Hematopoietic multipotent progenitor cell treated with erythropoietin and hydrocortisone succinate and interleukin-3 and kit ligand, for 17 days (in vitro differentiated cells): ENCODE measurements at places on chromosomes 4 and X.

GRCh38 chr4:3331511-3332394 lies 38.9 kb downstream of the RGS12 start:
- DNase-seq, result no peak

- no peak for DNase-seq
Measured at GRCh38 chrX:96387801-96388200, 296.8 kb upstream of the DIAPH2 start.

DNA sequence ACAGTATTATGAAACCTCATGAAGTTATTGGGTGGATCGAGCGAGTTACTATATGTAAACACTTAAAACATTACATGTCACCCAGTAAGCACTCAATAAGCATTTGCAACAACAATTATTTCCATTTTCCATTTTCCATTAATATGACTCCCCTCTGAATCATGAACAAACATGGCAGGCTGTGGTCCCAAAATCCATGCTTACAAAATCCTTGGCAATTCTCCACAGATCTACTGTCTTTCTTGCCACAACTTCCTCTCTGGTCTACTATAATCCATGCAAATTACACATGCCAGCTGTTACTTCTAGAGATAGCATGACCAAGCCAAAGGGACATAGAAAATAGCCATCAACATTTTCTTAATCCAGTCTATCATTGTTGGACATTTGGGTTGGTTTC lies 22.0 kb downstream of the ASB11 start:
- no peak for DNase-seq

DNA sequence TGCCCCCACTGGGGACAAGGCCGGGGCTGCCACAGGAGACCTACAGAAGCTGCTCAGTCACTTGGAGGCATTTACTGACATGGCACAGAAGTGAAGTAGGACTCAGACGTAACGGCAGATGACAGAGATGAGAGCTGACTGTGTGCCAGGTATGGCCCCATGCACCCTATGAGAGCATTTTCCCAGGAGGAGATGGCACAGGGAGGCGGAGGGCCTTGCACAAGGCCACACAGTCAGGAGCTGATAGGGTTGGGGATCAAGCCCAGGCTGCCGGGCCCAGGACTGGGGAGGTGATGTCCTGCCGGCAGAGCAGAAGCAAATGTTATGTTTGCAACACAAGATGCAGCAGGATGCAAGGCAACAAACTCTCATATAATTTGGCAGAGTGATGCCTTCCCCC lies 34.1 kb downstream of the NAT8L start:
- DNase-seq, result no peak

DNA sequence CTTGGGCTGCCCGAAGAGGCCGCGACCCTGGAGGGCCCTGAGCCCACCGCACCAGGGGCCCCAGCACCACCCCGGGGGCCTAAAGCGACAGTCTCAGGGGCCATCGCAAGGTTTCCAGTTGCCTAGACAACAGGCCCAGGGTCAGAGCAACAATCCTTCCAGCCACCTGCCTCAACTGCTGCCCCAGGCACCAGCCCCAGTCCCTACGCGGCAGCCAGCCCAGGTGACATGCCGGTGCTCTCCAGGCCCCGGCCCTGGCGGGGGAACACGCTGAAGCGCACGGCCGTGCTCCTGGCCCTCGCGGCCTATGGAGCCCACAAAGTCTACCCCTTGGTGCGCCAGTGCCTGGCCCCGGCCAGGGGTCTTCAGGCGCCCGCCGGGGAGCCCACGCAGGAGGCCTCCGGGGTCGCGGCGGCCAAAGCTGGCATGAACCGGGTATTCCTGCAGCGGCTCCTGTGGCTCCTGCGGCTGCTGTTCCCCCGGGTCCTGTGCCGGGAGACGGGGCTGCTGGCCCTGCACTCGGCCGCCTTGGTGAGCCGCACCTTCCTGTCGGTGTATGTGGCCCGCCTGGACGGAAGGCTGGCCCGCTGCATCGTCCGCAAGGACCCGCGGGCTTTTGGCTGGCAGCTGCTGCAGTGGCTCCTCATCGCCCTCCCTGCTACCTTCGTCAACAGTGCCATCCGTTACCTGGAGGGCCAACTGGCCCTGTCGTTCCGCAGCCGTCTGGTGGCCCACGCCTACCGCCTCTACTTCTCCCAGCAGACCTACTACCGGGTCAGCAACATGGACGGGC lies 579 bp downstream of the ABCD1 start:
- DNase-seq, result no peak

DNA sequence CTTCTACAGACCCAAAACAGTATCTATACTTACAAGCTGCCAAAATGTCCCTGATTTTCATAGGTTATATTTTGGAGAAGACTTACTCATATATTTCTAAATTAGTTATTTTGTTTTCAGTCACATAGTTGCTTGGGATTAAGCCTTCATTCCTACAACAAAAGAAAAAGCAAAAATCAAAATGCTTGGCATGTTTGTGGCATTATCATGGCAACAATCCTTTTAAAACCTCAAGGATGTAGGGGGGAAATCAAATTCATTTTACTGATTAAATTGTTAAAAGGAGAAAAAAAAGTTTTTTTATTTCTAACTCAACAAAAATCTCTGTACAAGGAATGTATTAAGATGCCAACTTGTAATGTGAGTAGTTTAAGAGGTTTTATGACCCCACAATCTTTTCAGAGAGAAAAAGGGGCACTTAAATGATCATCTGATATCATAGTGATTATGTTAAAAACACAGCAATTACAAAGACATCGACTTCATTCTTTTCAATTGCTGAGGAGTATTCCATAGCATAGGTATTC lies 23.5 kb downstream of the TXK start:
- no peak for DNase-seq

GRCh38 chr4:8101213-8102075 lies 57.2 kb downstream of the ABLIM2 start:
- DNase-seq, result no peak

- no peak for DNase-seq
Measured at GRCh38 chr4:70688795-70689231, 481 bp downstream of the UTP3 start.

DNA sequence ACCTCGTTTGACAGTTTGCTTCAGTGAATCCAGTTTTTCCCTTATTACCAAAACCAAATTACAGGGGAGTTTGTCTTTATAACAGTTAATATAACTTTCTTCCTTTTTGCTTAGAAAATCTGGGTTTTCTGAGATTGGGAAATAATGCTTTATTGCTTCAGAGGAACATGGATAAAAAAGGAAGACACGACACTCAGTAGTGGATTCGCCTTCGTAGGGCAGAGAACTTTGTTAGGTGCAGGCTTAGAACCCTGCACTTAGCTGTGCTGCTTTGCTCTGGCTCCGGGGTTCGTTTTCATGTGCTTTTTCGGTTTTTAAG lies 188.2 kb downstream of the SOWAHB start:
- DNase-seq, result no peak

DNA sequence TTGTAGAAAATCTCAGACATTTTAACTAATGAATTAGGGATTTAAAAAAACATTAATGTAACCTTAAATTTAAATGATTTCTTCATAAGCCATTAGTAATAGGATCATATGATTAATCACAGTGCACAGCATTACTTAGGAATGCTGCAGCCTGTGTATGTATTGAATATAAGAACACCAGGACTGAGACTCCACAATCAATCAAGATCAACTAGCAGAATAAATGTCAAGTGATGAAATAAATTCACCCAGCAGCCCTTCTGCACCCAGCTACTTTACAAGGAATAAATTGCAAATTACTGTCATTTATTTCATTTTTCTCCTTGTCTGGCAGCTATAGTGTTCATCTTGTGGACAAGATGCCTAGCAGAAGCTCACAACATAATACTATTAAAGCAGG lies 46.5 kb downstream of the NEIL3 start:
- no peak for DNase-seq

DNA sequence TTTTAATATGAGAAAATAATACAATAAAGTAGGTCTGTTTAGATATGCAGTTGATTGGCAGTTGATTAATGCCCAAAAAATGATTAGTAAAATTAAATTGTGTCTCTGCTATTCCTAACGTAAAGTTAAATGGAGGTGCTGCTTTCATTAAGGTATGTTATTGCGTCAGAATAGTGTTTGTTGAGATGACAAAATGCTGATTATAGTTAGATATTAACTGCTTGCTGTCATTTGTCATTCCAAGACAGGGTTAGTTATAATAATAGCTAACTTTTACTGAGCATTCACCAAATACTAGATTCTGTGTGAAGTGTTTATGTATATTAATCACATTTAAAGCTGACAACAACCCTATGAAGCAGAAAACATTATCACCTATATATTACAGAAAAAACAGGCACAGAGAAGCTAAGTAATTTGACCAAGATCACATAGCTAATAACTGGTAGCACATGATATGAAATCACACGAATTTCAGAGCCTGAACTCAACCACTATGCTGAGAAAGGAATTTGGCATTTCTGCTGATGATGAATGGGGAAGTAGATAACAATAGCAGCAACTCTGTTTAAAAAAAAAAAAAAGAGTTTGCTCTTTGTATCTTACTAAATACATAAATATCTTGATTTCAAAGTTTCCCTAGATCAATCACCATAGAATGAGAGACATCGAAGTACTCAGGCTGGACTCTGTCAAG lies 59.7 kb upstream of the WDR44 start:
- no peak for DNase-seq

DNA sequence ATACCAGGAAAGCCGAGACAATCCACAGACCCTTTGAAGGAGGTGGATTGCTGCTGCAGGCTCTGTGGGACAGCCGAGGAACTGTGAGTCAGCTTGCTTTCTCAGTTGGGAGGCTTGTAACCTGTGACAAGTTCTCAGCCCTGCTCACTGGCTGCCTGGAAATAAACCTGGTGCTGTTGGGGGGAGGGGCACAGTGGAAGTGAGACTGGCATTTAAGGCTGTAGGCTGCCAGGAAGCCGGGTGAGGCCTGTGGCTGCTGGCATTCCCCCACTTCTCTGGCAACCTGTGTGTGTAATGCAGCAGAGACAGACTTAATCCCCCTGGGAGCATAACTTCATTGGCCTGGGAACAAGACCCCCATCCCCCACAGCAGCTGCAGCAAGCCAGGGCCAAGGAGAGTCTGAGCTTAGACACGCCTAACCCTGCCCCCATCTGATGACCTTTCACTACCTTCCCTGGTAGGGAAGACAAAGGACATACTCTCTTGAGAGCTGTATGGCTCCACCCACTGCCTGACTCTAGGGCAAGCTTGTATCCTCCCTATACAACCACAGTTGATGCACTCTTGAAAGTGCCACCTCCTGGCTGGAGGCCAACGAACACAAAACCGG lies 64.1 kb downstream of the ALPK1 start:
- DNase-seq, result no peak

DNA sequence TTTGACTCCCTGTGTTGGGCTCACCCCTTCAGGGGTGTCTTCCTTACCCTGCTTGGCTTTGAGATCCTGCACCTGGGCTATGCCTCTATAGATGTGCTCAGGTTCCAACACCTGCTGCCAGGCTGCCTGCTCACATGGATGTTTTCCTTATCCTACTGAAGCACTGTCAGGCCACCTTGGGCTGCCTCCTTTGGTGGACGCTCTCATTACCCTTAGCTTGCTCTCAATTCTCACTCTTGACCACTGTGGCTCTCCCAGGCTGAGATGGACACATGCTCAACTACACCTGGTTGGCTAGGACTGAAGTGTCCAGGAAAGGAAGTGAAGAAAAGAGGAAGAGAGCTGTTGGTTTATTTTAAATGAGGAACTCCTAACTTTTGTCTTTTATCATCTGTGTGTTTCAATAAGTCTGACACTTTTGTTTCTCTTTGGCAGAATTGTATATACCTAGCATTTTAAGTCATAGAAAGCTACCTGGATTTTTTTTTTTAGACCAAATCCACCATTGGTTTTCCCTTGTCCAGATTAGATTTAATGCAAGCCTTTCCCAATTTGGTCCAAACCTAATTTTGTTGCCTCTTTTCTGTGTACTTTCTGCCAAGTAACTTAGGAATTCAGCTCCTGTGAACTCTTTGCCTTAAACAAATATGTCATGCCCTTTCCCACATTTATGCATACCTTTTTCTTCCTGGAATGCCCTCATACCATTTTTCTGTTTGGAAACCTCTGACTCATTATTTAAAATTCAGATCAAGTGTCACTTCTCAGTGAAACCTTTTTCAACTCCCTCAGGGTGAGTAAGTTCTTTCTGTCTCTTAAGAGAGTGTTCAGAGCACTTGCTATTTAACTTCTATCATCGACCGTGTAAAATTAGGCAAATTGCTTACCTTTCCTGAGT lies 175.8 kb downstream of the GC start:
- DNase-seq, result no peak

DNA sequence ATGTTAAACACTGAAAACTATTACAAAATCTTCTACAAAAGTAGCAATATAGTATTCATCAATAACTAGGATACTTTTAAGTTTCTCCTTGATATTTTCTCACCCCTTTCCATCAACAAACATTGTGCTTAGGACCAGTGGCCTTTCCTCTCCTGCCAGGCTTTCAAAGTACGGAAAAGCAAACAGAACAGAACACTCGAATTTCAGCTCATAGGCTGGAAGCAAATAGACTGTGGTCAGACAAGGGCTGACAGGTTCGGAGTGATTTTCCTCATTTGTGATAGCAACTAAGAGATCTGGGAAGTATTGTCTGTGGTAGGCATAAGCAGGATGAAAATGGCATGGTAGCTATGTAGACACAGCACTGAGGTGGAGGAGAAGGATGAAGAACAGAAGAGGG lies 68.6 kb upstream of the SORBS2 start:
- no peak for DNase-seq

DNA sequence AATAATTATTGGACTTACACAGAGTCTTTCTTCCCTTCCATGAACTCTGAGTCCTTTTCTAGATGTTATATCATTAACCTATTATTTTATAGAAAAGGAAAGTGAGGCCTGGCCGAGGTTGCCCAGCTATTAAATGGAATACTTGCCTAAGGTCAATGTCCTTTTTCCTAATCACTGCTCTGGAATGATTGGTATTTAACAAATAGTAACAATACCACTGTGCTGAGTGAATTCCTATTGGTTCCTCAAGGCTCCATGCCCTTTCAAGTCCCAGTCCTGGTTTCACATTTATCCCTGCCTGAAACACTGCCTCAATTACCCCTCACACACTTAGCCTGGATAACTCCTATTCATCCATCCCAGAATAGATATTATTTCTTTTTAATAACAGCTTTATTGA lies 6.2 kb downstream of the TCEAL9 start:
- DNase-seq, result no peak

DNA sequence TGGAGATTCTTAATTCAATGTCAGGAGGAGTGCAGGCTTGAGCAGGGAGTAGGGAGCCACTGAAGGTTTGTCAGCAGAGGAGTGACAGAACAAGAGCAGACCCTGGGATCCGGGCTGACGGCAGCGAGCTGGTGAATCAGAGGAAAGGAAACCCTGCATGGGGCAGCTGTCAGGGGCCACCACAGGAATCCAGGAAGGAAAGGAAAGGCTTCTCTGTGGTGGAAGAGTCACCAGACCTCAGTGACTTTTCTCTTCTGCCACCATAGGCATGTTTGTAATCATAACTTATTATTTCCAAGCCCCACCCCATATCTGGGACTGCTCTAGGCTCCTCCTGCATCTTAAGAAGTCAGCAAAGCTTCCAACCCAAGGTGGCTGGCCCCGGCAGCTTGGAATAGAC lies 150.9 kb downstream of the BCOR start:
- DNase-seq, result no peak

GRCh38 chr4:182894681-182895275 lies 22.4 kb downstream of the DCTD start:
- DNase-seq, result no peak
